RKO (cell line): ENCODE measurements at places on chromosomes 4 and X.

- DNase-seq = no peak
These were observed 136.8 kb downstream of the TET2 start for GRCh38 chr4:105283501-105283900.

- no peak for DNase-seq
These were observed 49.5 kb downstream of the JADE3 start for GRCh38 chrX:46961574-46962283.

DNA sequence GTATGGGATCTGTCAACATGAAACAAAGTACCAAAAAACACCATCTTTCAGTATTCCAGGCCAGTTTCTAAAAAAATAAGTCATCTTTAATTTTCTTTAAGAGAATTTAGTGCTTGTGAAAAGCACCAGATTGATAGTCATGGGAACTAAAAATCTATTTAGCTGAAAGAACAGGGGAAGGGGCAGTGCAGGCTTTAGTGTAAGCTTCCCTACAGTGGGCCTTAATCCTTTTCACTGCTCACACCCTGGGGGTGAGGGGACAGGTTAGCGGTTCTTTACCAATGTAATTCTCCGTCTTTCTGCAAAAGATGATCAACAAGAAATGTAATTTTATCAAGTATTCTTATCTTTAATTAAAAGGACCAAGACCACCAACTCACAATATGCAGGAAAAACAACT lies 47.1 kb downstream of the CHIC2 start:
- DNase-seq = no peak

DNA sequence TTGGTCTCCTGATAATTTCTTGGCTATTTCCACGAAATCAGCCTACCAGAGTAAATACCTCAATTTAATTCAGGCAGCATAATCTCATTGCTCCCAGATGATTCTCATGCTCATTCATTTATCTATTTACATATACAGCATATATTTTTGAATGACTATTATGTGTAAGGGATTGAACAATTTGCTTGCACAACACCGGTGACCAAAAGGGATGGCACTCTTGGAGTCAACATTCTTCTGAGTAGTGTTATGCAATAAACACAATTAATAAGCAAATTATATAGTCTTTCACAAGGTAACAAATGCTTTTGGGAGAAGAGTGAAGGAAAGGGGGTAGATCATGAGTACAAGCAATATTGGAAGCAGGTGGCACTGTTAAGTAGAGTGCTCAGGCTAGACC lies 1015.3 kb downstream of the ARAP2 start:
- no peak for DNase-seq

DNA sequence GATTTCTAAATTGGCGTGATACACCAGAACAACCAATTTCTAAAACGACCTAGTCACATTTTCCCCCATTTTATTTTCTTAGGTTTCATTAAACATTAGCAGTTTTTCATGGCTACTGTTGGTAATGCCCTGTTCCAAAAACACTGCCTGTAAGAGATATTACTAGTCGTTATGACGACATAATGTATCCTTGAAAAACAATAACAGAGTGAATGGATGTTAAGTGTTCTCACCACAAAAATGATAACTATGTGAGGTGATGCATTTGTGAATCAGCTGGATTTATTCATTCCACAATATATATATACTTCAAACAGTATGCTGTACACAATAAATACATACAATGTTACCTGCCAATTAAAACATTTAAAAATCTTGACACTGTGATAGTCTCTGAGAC lies 1147.6 kb upstream of the PCDH10 start:
- peak; percentile 80 for DNase-seq

DNA sequence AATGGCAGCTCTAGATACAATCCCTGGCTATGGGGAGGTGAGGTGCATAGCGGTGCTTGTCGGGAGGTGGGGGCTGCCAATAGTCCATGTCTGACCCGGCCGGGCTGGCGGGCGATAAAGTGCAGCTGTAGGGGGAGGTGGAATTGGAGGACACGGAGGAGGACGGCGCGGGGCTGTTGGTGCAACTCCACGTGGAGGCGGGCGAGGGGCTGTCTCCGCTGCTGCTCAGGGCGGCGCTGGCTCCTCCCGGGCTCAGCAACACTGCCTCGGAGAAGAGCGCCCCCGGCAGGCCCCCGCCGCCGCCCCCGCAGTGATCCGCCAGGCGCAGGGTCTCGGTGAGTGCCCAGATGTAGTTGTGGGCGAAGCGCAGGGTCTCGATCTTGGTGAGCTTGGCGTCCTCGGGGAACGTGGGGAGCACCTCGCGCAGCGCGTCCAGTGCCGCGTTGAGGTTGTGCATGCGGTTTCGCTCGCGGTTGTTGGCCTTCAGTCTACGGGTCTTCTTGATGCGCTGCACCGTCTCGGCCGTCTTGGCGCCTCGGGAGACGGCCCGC lies 1.3 kb downstream of the NEUROG2 start:
- DNase-seq = no peak

DNA sequence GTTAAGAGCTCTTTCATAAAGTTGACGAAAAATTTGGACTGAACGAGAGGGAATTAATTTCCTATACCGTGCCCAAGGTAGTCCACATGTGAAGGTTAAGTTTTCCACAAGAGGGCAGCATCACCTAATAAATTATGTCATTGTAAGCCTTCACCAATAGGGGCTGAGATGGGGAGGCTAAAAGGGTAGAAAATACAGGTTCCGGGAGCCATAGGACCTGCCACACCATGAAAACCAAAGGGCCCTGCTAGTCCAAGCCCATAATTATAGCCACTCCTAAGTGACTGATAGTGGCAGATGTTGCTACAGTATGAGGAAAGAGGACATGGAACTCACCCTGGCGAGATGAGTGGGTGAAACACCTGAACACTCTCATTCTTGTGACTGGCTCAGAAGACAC lies 122.2 kb downstream of the SHROOM4 start:
- DNase-seq = peak; percentile 58

DNA sequence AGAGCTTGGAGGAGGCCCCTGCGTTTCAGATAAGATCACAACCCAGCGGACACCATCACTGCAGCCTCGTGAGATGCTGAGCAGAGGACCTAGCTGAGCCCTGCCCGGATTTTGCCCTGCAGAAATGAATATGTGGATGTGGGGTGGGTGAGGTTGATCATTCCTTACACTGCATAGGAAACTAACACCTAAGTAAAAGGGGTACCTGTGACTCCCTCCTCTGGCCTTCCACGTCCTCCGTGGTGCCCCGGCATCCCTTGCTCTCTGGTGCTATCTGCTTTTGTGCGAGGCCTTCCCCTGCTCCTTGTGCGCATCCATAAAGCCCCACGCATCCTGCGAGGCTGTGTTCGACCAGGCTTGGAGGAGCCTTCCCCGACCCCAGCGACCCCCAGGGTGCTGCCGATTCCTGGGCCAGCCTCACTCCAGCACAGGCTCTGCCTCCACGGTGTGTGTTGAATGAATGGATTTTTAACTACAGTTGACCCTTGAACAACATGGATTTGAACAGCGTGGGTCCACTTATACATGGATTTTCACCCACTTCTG lies 25.6 kb upstream of the GPR78 start:
- no peak for DNase-seq

DNA sequence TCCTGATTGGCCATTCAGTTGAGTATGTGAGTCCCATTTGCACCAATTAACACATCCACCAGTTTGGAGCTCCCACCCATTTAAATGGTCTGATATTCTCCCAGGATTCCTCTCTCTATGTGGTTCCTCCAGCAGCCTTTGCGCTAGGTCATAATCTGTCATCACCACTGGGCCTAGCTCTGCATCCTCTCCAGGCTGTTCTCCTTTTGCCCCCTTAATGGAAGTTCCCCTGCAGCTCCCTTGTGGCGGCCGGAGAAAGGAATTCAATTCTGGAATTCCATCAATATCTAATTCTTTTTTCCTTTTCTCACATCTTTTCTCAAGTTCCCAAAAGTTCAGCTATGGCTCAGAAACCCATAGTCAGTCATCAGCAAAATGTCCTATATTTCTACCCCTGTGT lies 2184.4 kb upstream of the AGA start:
- DNase-seq = no peak

GRCh38 chr4:74293558-74293957 lies 14.7 kb upstream of the EPGN start:
- DNase-seq = no peak

DNA sequence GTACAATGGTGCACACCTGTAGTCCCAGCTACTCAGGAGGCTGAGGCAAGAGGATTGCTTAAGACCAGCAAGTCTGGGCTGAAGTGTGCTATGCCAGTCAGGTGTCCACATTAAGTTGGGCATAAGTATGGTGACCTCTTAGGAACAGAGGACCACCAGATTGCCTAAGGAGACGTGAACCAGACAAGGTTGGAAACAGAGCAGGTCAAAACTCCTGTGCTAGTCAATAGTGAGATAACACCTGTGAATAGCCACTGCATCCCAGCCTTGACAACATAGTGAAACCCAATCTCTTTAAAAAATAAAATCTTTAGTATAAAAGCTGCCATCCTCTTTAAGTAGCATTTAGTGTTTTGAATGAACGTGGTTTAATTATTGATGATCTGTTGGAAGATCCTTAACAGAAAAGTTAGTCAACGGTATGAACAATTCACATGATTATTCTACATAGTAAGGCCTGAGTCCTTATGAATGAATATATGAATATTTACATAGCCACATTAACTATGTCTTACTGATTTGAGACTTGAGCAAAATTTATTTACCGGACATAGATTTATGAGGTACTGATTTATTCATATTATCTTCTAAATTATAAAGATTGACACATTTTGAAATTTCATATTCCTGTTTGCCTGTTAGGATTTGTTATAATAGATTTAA lies 63.2 kb downstream of the UBE2K start:
- no peak for DNase-seq

DNA sequence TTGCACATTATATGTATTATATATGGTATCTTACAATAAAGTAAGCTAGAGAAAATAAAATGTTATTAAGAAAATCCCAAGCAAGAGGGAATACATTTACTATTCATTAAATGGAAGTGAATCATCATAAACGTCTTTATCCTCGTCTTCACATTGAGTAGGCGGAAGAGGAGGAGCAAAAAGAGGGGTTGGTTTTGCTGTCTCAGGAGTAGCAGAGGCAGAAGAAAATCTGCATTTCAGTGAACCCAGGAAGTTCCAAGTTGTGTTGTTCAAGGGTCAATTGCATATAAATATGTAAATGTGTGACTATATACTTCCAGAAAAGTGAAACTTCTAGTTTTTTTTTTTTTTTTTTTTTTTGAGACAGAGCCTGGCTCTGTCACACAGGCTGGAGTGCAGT lies 301.4 kb downstream of the TMA16 start:
- DNase-seq = peak; percentile 18

DNA sequence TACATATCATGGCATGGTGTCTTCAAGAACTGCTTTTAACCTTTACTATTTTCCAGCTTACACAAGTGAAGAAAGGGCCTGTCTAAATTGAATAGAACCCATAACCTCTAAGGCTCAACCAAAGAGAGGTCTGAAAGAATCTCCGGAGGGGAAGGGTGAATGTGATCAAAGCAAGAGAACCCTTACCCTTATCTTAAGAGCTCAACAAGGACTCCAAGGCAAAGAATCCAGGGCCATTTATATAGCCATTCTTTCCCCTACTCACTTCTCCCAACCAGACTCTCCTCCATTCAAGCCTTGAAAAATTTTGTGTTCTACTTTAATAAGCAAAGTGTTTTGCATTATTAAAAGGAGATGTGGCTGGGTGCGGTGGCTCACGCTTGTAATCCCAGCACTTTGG lies 118.7 kb downstream of the SH3RF1 start:
- no peak for DNase-seq

DNA sequence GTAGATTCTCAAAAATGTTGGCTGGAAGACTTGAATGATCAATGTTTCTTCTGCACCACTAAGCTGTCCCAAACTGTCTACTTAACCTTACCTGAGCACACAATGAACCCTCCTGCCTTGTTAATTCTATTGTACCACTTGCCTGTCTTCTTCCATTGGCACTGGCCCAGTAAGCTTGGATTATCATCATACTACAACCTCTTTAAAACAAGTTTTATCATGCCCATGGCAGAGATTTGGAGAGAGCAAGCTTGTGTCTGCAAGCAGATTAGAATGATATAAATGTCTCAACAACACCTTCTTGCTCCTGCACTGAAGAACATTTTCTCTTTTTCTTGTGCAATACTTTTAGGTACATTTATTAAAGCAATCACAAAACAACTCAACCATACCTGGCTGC lies 74.0 kb upstream of the VMA21 start:
- DNase-seq = no peak

DNA sequence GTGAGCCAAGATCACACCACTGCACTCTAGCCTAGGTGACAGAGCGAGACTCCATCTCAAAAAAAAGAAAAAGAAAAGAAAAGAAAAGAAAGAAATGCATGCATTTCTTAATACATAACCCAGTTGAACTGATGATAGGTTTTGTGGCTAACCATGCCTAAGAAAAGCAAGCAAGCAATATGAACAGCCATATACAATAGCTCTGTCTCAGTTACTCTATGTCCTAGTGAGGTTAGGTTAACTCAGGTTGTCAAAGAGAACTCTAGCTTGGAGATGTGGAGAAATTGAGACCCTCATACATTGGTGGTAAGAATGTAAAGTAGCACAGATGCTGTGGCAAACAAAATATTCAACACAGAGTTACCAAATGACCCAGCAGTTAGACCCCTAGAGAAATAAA lies 167.0 kb upstream of the RASGEF1B start:
- no peak for DNase-seq

GRCh38 chr4:139030614-139031235 lies 15.1 kb downstream of the NOCT start:
- DNase-seq = peak; percentile 80

DNA sequence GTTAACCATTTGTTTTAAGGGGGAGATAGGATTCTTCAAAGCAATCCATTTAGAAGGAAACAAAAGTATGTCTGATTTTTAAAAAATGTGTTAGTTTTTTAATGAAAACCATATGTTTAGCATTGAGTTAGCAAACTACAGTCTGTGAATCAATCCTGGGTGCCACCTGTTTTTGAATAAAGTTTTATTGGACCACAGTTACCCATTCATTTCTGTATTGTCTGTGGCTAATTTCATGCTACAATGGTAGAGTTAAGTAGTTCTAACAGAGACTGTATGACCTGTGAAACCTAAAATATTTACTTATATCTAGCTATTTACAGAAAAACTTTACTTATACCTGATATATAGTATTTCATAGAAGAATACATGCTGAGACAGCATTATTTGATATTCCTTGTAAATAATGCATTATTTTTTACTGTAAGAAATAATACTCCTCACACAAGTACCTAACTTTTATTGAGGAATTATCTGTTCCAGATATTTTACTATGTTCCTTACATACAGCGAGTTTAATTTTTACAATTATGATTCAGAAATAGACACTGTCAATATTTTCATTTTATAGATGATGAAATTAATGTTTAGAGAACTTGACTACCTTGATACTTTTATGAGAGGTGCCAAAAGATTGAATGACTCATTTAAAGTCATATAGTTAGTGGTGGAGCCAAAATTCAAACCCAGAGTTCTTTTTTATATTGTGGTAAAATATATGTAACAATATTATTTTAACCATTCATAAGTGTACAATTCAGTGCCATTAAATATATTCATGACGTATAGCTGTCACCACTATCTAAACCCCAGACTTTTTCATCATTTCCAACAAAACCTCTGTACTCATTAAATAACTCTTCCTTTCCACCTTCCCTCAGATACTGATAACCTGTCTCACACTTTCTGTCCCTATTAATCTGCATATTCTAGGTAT lies 122.0 kb downstream of the GLUD2 start:
- DNase-seq = no peak
